Ovary (tissue), 10 donors: ENCODE measurements at places on chromosomes 11 and 22.

DNA sequence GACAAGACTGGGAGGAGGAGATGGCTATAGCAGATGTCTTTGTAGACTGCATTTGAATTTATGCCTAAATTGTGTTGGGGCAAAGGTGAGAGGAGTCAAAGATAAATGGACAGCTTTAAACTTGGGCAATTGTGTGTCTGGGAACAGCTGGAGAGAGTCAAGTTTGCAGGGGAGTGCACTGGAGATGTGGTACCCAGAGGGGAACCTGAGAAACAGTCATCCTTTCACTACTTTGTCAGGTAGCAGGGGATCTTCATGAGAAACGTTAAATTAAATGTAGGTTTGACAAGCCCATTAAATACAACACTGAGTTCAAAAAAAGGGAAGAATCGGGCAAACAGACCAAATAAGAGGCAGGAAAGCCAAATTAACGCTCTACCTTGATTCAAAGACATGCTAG lies 277.7 kb downstream of the OPCML start:
- peaks cover 2% of the 10 kb centered on the region for H3K27me3 ChIP-seq
- H3K4me3 ChIP-seq, result no peak overlapping the region
- no peak overlapping the region for H3K27ac ChIP-seq
- no peaks in the 10 kb centered on the region for H3K4me1 ChIP-seq
- DNase-seq, result no peak

DNA sequence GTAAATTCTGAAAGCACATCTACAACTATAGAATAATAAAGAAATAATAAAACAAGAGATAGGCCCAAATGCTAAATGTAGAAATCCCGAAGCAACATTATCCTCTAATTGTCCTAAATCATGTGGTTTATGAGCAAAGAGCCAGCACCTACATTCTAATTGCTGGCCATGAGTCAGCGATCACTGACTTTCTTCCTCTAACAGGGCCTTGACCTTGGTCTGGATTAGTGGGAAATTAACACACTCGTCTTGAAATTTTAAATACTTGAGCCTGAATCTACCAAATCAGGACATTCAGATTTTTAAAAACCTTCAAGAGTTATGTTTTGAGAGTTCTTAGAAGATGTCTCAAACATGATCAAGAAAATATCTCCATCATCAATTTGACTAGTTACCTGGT lies 727.6 kb downstream of the METTL15 start:
- H3K27ac ChIP-seq, result no peak overlapping the region
- no peaks in the 10 kb centered on the region for H3K27me3 ChIP-seq
- H3K4me1 ChIP-seq, result no peaks in the 10 kb centered on the region
- H3K36me3 ChIP-seq, result no peaks in the 10 kb centered on the region

- H3K36me3 ChIP-seq, result no peaks in the 10 kb centered on the region
- H3K4me3 ChIP-seq, result no peak overlapping the region
- no peaks in the 10 kb centered on the region for H3K27me3 ChIP-seq
- DNase-seq, result no peak
Observed at GRCh38 chr11:93295921-93296575, 34.5 kb upstream of the DEUP1 start.

DNA sequence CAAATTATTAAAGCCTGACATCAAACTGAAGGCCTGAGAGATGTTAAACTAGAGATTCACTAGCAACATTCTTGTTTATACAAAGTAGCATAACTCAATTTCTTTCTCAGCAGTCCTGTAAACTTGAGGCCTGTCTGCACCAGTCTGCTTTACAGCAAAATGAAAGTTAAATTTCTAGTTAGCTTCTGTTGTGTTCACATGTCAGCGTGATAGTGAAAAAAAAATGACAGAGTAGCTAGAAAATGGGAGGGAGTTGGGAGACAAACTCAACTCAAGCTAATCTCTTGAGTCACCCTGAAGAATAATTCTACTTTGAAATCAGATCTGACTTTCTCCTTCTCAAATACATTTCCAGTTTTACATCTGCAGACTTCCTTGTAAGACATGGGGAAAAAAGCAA lies 6.5 kb downstream of the RBFOX2 start:
- H3K4me3 ChIP-seq, result no peak overlapping the region
- no peaks in the 10 kb centered on the region for H3K36me3 ChIP-seq
- H3K4me1 ChIP-seq, result peaks cover 21% of the 10 kb centered on the region
- DNase-seq, result no peak

DNA sequence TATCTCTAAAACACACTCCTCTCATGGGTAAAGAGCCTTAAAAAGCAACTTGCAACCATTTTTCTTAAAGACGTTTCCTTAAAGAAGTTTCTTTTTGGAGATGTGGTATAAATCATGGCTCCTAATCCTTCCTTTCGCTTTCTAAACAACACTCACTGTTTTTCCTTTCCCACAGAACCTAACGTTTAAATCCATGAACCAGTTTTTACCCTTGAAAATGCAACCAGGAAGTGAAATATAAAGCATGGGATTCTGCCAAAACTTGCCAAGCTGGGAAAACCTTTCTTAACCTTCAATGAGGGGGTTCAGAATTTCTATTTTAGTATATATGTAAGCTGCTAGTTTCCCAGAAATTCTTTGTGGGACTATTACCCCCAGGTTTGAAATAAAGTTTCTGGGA lies 8.6 kb downstream of the PLEKHA7 start:
- no peak overlapping the region for H3K4me3 ChIP-seq
- no peaks in the 10 kb centered on the region for H3K4me1 ChIP-seq
- DNase-seq, result no peak
- H3K27ac ChIP-seq, result no peak overlapping the region
- no peaks in the 10 kb centered on the region for H3K36me3 ChIP-seq

- no peaks in the 10 kb centered on the region for H3K36me3 ChIP-seq
- H3K27me3 ChIP-seq, result no peaks in the 10 kb centered on the region
- DNase-seq, result no peak
- H3K4me1 ChIP-seq, result peaks cover 3% of the 10 kb centered on the region
- no peak overlapping the region for H3K4me3 ChIP-seq
- no peak overlapping the region for H3K27ac ChIP-seq
Observed at GRCh38 chr11:130115218-130115617, 44.4 kb upstream of the ST14 start.

- peaks cover 1% of the 10 kb centered on the region for H3K4me1 ChIP-seq
- no peaks in the 10 kb centered on the region for H3K27me3 ChIP-seq
- no peak for DNase-seq
- H3K4me3 ChIP-seq, result no peak overlapping the region
- no peak overlapping the region for H3K27ac ChIP-seq
- no peaks in the 10 kb centered on the region for H3K36me3 ChIP-seq
Observed at GRCh38 chr22:23064381-23065068, 5.8 kb upstream of the GNAZ start.

GRCh38 chr11:112727341-112727841 lies 233.8 kb upstream of the NCAM1 start:
- H3K4me1 ChIP-seq, result no peaks in the 10 kb centered on the region
- H3K27ac ChIP-seq, result no peak overlapping the region
- no peak for DNase-seq

DNA sequence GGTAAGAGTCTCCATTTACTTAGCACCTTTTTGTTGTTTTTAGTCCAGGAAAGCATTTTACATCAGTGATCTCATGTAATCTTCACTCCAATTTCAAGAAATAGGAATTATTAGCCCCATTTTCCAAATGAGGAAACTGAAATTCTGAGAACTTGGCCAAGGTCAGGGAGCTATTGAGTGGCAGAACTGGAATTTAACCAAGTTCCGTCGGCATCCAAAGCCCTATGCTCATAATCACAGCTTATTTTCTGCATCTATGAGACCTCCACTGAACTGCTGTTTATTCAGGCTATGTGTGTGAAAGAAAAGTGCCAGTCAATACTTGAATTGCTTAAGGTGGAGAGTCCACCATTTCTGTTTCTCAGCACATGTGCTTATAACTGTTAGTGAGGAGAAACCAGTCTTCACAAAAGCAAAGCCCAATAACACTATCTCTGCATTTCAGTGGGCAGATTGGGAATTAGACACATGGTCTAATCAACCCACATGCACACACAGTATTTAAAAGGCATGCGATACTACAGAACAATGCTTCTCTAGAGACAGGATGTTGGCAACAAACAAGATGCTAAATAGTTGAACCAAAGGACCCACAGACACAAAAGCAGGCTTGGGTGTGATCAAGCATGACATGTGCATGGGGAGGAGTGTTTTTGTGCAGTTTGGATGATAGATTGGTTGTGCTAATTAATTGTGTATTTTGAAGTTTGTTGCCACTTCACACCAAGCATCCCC lies 780.6 kb downstream of the OPCML start:
- H3K27me3 ChIP-seq, result no peaks in the 10 kb centered on the region
- DNase-seq, result no peak
- no peaks in the 10 kb centered on the region for H3K4me1 ChIP-seq
- H3K27ac ChIP-seq, result no peak overlapping the region
- no peak overlapping the region for H3K4me3 ChIP-seq

- peaks cover 4% of the 10 kb centered on the region for H3K4me1 ChIP-seq
- H3K27ac ChIP-seq, result no peak overlapping the region
- H3K4me3 ChIP-seq, result no peak overlapping the region
- DNase-seq, result no peak
- H3K36me3 ChIP-seq, result no peaks in the 10 kb centered on the region
Observed at GRCh38 chr22:40348025-40348658, 1.8 kb downstream of the ADSL start.

- H3K4me1 ChIP-seq, result peaks cover 14% of the 10 kb centered on the region
- no peak overlapping the region for H3K27ac ChIP-seq
- no peaks in the 10 kb centered on the region for H3K27me3 ChIP-seq
- H3K4me3 ChIP-seq, result no peak overlapping the region
Observed at GRCh38 chr11:123451183-123451781, 21.2 kb downstream of the GRAMD1B start.

- H3K4me3 ChIP-seq, result no peak overlapping the region
- H3K27ac ChIP-seq, result no peak overlapping the region
- no peak for DNase-seq
- H3K27me3 ChIP-seq, result no peaks in the 10 kb centered on the region
- peaks cover 6% of the 10 kb centered on the region for H3K4me1 ChIP-seq
Observed at GRCh38 chr22:48343461-48343860, 1484.2 kb downstream of the BRD1 start.

- no peaks in the 10 kb centered on the region for H3K36me3 ChIP-seq
- peak; percentile 99 for DNase-seq
- peaks cover 14% of the 10 kb centered on the region for H3K4me1 ChIP-seq
- H3K27ac ChIP-seq, result peak overlapping the region; percentile 77
- H3K27me3 ChIP-seq, result no peaks in the 10 kb centered on the region
Observed at GRCh38 chr11:506238-506994, 626 bp downstream of the RNH1 start.

- no peaks in the 10 kb centered on the region for H3K36me3 ChIP-seq
- peaks cover 12% of the 10 kb centered on the region for H3K4me1 ChIP-seq
- no peaks in the 10 kb centered on the region for H3K27me3 ChIP-seq
- DNase-seq, result no peak
- H3K4me3 ChIP-seq, result no peak overlapping the region
- H3K27ac ChIP-seq, result no peak overlapping the region
Observed at GRCh38 chr22:40534379-40535188, 101.9 kb downstream of the MRTFA start.

GRCh38 chr11:86608251-86608799 lies 64.1 kb downstream of the ME3 start:
- no peaks in the 10 kb centered on the region for H3K36me3 ChIP-seq
- peak; percentile 75 for DNase-seq
- H3K4me3 ChIP-seq, result no peak overlapping the region
- peaks cover 10% of the 10 kb centered on the region for H3K4me1 ChIP-seq
- no peaks in the 10 kb centered on the region for H3K27me3 ChIP-seq

- peaks cover 32% of the 10 kb centered on the region for H3K4me1 ChIP-seq
- no peaks in the 10 kb centered on the region for H3K36me3 ChIP-seq
- H3K27ac ChIP-seq, result peak overlapping the region; percentile 83
Observed at GRCh38 chr11:69002570-69003231, 10.3 kb downstream of the MRGPRF start.

- no peaks in the 10 kb centered on the region for H3K4me1 ChIP-seq
- no peak overlapping the region for H3K4me3 ChIP-seq
- H3K27me3 ChIP-seq, result no peaks in the 10 kb centered on the region
- no peak overlapping the region for H3K27ac ChIP-seq
- H3K36me3 ChIP-seq, result no peaks in the 10 kb centered on the region
Observed at GRCh38 chr11:2769409-2770095, 69.8 kb upstream of the KCNQ1OT1 start.

GRCh38 chr11:11966826-11967668 lies 41.4 kb downstream of the DKK3 start:
- no peak overlapping the region for H3K4me3 ChIP-seq
- H3K4me1 ChIP-seq, result peaks cover 2% of the 10 kb centered on the region
- H3K27ac ChIP-seq, result no peak overlapping the region
- DNase-seq, result peak; percentile 53
- H3K36me3 ChIP-seq, result no peaks in the 10 kb centered on the region
- H3K27me3 ChIP-seq, result no peaks in the 10 kb centered on the region

DNA sequence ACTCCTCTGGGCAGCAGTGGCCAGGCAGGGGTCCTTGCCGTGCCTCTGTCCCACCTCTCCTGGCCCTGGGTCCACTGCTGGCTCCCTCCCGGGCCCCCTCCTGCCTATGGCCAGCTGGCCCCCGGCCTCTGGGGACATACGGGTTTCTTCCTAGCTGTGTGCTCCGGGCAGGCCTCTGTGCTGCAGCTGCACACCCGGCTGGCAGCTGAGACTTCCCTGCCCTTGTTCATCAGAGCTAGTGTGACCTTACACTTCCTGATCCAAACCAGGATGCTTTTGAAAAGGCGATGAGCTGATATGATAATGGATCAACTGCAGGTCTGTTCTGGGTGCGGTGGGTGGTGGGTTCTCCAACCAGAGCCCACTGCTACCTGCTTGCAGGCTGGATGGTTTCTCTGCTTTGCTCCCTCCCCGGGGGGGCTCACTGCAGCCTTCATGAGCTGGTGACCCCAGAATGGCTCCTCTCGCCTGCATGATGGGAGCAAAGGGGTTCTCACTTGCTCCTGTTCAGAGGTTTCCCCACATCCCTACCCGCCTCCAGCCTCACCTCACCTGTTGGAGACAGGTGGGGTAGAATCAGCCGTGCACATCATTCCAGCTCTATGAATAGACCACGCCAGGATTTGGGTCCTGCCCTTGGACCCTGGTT lies 13.3 kb downstream of the B3GAT1 start:
- H3K27ac ChIP-seq, result no peak overlapping the region
- H3K27me3 ChIP-seq, result no peaks in the 10 kb centered on the region
- no peak overlapping the region for H3K4me3 ChIP-seq
- no peaks in the 10 kb centered on the region for H3K4me1 ChIP-seq
- H3K36me3 ChIP-seq, result no peaks in the 10 kb centered on the region
- DNase-seq, result no peak

- H3K27me3 ChIP-seq, result no peaks in the 10 kb centered on the region
- H3K36me3 ChIP-seq, result no peaks in the 10 kb centered on the region
- peak; percentile 63 for DNase-seq
- H3K4me1 ChIP-seq, result peaks cover 41% of the 10 kb centered on the region
- peak overlapping the region; percentile 42 for H3K27ac ChIP-seq
Observed at GRCh38 chr11:124896821-124897391, 759 bp downstream of the ROBO4 start.

GRCh38 chr11:71500601-71501021 lies 26.5 kb upstream of the KRTAP5-7 start:
- no peak overlapping the region for H3K4me3 ChIP-seq
- no peak for DNase-seq
- no peaks in the 10 kb centered on the region for H3K4me1 ChIP-seq
- H3K36me3 ChIP-seq, result no peaks in the 10 kb centered on the region
- no peak overlapping the region for H3K27ac ChIP-seq

DNA sequence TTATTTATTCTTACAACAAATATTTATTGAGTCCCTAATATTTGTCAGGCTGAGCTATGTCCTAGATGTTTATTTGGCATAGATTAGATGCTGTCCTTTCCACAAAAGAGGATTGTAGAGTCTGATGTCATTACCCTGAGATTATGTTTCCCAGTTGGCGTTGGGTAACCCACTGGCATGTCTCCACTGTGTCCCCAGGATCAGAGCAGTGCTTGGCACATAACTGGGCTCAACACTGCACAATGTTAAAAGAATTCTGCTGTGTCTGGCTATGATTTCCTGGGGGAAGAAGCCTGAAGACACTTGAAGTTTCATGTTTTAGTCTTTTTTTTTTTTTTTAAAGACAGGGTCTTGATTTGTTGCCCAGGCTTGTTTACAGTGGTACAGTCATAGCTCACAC lies 4.0 kb downstream of the RCN1 start:
- no peak for DNase-seq
- no peak overlapping the region for H3K27ac ChIP-seq
- H3K27me3 ChIP-seq, result no peaks in the 10 kb centered on the region
